ENCODE measurements at places on chromosomes 5 and 9. TPM values are rescaled to one million over a fixed set of nuclear protein-coding genes. Genes with fewer than 3 reads are reported as not detected.

The PDGFRB gene
- total RNA-seq: 1.3 TPM

The PFN3 gene
- not detected for total RNA-seq

The IL7R gene
- total RNA-seq: 1.3 TPM

The CD74 gene
- 68.9 TPM for total RNA-seq

The PFDN1 gene
- total RNA-seq: 92.5 TPM

The C5orf52 gene
- total RNA-seq: not detected

The PCDHGC4 gene
- 1.5 TPM for total RNA-seq

The SH2D3C gene
- total RNA-seq: under 0.01 TPM

The FBXO38 gene
- 61.3 TPM for total RNA-seq

The ISOC1 gene
- 11.6 TPM for total RNA-seq

The LHX3 gene
- total RNA-seq: not detected

The ZNF483 gene
- total RNA-seq: 2.2 TPM

The ABCA1 gene
- 23.3 TPM for total RNA-seq

The C5orf58 gene
- total RNA-seq: 4.6 TPM

The PCDHGB6 gene
- total RNA-seq: 2.0 TPM

The NR2F1 gene
- total RNA-seq: 0.33 TPM

The PCDHB10 gene
- total RNA-seq: not detected

The CCL21 gene
- total RNA-seq: not detected

The PAEP gene
- total RNA-seq: 4.9 TPM

The ZNF782 gene
- 8.4 TPM for total RNA-seq

The CDH10 gene
- not detected for total RNA-seq

The ACSL6 gene
- 1.1 TPM for total RNA-seq

The RXRA gene
- 16.5 TPM for total RNA-seq

The FBXL7 gene
- 34.4 TPM for total RNA-seq

The ADGRV1 gene
- under 0.01 TPM for total RNA-seq

The IL13 gene
- 0.36 TPM for total RNA-seq

The CCNO gene
- total RNA-seq: 2.2 TPM

The PCDHB12 gene
- not detected for total RNA-seq

The SLC1A1 gene
- 1.7 TPM for total RNA-seq

The EXD3 gene
- 2.0 TPM for total RNA-seq

The KLHL3 gene
- 2.2 TPM for total RNA-seq

The CRB2 gene
- total RNA-seq: not detected

The DYNC2I2 gene
- 55.1 TPM for total RNA-seq

The CNTFR gene
- not detected for total RNA-seq

The ZNF883 gene
- 0.69 TPM for total RNA-seq

The CFAP157 gene
- total RNA-seq: 0.15 TPM

The SARDH gene
- 13.0 TPM for total RNA-seq

The ANKRD34B gene
- not detected for total RNA-seq

The TMEM245 gene
- 97.4 TPM for total RNA-seq

The STK10 gene
- total RNA-seq: 70.2 TPM

The IFNA21 gene
- total RNA-seq: not detected

The SPATA24 gene
- total RNA-seq: 3.8 TPM

The STKLD1 gene
- 4.7 TPM for total RNA-seq

Measured in melanocyte of skin (primary cell).